ENCODE measurements at places on chromosomes 7 and 10.

DNA sequence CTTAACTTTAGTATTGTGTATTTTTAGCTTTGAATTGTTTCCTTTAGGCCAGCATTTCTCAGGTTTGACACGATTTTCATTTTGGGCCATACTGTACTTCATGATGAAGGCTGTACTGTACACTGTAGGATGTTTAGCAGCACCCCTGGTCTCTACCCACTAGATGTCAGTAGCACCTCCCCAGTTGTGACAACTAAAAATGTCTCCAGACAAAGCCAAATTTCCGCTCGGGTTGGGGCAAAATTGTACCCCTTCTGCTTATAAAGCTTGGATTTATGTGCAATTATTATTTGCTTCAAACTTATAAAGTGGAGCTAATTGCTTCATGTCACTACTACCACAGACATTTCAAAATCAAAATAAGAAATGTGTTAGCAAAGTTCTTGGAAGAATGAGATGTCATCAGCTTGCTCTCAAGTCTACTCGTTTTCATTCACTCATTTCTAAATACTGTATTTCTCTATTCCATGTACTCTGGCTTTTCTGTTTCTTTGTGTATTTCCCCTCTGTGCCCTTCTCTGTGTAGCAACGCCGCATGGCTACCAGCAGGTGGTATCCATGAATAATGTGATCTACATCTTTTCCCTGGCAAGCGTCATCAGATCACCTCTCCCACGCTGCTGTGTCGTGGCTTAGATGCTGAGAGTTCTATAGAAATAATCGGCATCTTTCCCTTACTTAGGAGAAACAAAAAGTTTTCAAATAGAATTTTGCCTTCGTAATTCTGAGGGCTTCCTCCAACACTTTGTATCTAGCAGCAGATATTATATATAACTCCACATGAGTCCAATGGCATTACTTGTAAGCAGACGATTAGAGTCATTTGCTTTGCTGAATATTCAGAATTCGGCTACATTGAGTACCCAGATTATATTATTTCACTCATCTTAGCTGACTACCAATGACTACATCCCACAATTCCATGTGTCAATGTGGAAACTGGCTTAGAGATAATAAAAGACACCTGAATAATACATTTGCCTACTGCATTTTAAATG lies 47.8 kb upstream of the CALCR start:
- DNase-seq, result no peak

DNA sequence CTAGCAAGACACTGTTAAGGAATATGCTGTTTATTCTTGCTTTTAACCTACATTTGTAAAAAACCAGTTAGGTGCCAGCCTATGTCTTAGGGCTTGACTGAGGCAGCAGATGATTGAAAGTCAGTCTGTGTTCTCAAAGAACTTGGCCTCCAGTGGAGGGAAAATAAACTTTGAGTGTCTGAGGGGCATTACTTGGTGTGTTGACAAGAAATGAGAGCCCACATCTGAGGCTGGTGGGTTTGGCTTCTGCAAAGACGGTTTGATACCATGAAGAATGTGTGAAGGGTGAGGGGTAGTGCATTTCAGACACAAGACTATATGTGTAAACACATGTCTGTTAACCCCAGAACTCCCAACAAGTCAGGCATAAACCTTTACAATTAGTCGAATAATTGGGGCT lies 28.5 kb downstream of the CCSER2 start:
- no peak for DNase-seq

GRCh38 chr7:105934572-105935185 lies 28.4 kb upstream of the CDHR3 start:
- DNase-seq, result no peak

- no peak for DNase-seq
These were observed 87.0 kb downstream of the ADK start for GRCh38 chr10:74238031-74238431.

DNA sequence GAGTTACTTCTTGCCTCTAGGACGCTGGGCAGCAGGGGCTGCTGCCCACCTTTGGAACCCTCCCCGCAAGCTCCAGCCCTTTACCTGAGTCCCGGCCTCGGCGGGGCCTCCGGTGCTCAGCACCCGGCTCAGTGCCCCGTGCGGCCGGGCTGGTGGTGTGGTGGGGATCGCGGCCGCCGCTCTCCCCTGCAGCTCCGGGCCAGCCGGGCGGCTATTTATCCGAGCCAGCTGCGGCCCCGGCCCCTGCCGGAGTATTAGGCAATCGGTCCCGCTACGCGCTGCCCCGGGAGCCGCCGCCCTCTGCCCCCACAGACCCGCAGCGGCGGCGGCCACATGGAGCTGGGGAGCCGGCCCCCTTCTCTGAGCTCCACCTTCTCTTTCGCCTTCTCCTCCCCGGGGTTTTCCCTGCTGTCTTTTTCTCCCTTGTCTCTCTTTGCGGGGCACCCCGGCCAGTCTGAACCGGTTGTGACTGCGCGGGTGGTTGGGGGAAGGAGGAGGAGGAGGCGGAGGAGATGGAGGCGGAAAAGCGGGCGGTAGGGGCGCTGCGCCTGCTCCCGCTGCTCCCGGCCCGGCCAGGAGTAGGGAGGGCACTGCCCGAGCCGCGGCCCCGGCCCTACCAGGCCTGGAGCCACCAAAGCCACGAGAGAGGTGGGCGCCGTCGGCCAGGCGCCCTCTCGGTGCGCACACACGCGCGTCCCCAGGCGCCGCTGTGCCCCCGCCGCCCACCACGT lies at the start of gene SLC16A9:
SLC16A9 (minus strand) TSS at position 456 of the 731 bp plus-strand sequence. CDS start 25,559 bp downstream, outside the sequence.
- DNase-seq, result no peak

DNA sequence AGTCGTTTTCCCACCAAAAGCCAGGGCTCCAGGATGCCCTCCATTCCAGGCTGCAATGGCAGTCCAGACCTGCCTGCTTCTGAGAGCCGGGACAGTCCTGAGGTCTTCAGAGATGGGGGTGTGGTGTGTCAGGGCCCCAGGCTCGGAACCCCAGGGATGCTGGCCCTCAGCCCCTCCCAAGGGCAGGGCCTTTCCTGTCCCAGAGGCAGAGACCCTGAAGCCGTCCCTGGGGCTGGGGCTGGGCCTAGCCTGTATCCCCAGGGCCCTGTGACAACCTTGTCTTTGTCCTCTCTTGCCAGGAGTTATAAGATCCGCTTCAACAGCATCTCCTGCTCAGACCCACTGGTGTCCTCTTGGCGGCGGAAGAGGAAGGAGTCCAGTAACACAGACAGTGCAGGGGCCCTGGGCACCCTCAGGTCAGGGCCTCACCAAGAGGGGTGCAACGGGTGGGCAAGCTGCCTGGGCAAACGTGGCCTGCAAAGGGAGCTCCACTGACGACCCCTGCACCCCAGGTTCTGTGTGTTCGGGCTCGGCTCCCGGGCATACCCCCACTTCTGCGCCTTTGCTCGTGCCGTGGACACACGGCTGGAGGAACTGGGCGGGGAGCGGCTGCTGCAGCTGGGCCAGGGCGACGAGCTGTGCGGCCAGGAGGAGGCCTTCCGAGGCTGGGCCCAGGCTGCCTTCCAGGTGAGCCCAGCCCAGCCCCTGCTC lies 15.9 kb downstream of the NOS3 start:
- DNase-seq, result no peak

- DNase-seq, result no peak
These were observed 2.1 kb downstream of the FRAT1 start for GRCh38 chr10:97321032-97321803.

- no peak for DNase-seq
These were observed 94.5 kb downstream of the PDGFA start for GRCh38 chr7:424961-425793.

DNA sequence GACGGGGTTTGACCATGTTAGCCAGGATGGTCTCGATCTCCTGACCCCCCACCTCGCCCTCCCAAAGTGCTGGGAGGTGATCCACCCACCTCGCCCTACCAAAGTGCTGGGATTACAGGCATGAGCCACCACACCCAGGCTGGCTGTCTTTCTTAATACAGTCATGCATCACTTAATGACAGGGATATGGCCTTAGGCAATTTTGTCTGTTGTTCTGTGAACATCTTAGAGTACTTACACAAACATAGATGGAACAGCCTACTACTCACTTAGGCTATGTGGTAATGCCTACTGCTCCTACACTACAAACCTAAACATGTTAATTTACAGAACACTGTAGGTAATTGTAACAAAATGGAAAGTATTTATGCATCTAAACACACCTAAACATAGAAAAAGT lies 106.6 kb upstream of the KCNMA1 start:
- DNase-seq, result no peak

DNA sequence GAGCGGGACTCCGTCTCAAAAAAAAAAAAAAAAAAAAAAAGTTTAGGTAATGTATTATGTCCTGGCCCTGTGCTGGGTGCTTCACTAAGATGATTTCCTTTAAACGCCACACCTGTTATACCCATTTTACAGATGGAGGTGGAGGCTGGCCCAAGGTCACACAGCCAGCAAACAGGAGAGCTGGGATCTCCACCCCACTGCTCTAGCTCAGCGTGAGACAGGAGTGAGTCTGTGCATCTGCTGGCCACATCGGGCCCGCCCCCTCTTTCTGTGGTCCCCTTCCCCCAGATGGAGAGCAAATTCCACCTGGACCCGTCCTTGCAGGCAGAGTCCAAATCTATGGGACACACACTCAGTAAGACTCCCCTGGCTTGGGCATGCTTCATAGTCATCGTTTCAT lies 51.0 kb downstream of the LHPP start:
- DNase-seq, result no peak

DNA sequence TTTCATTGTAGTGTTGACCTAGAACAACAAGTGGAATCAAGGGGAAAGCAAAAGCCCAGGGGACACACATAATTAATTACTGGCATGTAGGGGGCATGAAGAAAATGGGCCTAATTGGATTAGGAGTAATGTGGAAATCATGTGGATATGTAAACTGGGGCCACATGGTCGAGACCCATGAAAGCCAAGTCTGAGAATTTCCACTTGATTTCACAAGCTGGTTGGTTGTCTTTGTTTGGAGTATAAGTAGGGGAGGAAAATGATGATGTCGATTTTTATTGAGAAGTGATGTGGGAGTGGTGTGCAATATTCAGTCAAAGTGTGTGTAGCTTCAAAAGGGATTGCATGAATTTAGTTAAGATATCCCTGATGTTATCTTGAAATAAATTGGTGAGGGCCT lies 131.8 kb downstream of the LRRC4 start:
- DNase-seq, result no peak

DNA sequence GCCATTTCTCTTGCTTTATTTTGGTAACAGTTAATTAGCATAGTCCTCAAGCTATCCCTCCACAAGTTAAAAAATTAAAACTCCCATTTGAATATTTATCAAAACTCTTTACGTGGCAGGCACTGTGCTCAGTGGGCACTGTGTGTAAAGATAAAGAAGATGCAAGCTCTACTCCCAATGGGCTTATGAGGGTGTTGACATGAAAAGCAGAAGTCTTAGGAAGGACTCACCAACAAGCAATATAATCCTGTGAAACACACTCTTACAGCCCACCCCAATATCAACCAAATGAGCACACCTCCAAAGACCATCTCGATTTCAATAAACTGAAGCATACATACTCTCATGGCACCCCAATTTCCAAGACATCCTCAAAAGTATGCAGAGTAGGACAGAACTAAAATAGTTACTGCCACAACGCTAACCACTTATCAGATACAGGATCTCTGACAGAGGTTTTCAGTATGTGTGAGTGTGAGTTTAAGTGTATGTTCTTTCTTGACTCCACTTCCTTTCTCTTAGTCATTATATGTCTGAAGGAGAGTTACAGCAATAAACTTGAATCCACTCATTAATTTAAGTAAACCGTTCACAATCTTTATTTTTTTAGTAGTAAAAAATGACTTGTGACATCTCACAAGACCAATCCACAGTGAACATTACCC lies 120.0 kb downstream of the PDE1C start:
- DNase-seq, result no peak

DNA sequence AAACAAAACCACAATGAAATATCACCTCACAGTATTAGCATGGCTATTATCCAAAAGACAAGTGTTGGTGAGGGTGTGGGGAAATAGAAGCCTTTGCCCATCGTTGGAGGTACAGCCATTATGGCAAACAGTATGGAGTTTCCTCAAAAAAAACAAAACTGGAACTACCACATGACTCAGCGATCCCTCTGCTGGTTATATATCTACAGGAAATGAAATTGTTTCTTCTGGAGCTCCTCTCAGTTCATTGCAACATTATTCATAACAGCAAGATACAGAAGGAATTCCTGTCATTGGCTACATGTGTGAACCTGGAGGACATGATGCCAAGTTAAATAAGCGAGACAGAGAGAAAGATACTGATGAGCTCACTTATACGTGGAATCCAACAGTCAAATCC lies 2.4 kb upstream of the UBE3C start:
- no peak for DNase-seq

DNA sequence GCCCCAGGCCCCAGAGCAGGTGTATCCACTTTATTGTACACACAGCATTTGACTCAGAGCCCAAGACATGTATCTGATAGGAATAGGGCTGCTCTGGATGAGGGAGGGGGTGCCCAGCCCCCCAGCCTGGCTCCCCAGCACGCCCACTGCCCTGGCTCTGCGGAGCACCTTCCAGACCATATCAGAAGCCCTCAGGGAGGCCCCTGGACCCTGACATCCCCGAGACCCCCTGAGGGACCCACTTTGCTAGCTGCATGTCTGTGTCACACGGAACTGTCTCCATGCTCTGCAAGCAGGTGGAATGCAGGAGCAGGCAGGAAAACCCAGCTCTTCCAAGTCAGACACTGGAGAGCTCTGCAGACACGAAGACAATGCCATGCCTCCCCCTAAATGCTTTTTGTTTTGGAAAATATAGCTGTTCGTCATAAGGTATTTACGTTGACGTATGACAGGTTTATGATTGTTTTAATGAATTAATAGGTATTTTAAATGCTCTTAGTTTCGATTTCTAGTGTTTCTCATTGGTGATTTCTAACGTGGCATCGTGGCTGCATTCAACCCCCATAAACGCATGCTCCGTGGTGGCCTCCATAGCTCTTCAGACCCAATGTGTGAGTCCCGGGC lies 92.8 kb upstream of the INSIG1 start:
- no peak for DNase-seq

- no peak for DNase-seq
These were observed 665.4 kb downstream of the AUTS2 start for GRCh38 chr7:70263471-70264255.

DNA sequence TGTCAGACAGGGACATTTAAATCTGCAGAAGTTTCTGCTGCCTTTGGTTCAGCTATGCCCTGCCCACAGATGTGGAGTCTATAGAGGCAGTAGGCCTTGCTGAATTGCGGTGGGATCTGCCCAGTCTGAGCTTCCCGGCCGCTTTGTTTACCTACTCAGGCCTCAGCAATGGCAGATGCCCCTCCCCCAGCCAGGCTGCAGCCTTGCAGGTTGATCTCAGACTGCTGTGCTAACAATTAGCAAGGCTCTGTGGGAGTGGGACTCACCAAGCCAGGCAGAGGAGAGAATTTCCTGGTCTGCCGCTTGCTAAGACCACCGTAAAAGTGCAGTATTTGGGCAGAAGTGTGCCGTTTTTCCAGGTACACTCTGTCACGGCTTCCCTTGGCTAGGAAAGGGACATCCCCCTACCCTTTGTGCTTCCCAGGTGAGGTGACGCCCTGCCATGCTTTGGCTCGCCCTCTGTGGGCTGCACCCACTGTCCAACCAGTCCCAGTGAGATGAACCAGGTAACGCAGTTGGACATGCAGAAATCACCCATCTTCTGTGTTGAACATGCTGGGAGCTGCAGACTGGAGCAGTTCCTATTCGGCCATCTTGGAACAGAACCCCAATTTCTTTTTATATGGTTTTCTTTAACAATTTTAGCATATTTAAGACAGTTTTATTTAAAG lies 28.4 kb upstream of the VWDE start:
- DNase-seq, result no peak

GRCh38 chr7:34087892-34088891 lies 182.9 kb downstream of the BMPER start:
- DNase-seq, result no peak
